ENCODE measurements at places on chromosomes 13 and 19.

- no peak for DNase-seq
Measured at GRCh38 chr19:27705896-27706295, 1507.1 kb downstream of the UQCRFS1 start.

DNA sequence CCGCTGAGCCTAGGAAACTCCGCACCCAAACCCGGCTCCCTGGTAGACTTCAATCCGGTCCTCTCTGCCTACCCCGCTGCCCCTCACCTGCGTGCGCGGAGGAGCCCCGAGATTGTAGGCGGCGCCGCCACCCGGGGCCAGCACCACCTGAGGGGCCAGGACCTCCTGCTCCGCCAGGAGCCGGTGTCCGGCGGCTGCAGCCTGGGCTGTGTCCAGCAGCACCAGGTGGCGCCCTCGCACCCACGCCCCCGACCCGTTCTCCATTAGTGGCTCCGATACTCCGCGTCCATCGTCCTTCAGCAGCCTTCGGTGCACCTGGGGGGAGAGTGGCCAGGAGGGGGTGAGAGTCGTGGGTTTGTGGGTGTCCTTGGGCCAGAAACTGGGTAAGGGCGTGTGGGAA, 18.5 kb downstream of the MAN2B1 start:
- DNase-seq = no peak

DNA sequence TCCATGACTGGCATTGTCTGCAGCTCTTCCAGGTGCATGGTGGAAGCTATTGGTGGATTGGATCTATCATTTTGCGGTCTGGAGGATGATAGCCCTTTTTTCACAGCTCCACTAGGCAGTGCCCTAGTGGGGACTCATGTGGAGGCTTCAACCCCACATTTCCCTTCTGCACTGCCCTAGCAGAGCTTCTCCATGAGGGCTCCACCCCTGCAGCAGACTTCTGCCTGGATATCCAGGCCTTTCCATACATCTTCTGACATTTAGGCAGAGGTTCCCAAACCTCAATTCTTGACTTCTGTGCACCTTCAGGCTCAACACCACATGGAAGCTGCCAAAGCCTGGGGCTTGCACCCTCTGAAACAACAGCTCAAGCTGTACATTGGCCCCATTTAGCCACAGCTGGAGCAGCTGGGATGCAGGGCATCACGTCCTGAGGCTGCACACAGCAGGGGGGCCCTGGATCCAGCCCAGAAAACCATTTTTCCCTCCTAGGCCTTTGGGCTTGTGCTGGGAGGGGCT, 800.2 kb upstream of the MIR17HG start:
- DNase-seq = no peak

DNA sequence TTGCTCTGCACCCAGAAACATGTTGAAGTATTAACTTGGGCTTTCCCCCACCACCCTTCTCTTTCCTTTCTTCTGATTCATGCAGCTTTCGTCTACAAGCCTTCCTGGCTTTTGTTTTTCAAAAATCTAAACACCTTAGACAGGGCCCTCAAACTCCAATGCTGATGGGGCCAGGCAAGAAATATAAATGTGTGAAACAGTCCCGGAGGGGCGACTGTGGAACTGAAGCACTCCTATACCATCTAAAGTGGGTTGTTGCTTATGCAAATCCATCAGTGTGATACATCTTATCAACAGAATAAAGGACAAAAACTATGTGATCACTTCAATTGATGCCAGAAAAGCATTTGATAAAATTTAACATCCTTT, 6.1 kb downstream of the FCGBP start:
- no peak for DNase-seq

DNA sequence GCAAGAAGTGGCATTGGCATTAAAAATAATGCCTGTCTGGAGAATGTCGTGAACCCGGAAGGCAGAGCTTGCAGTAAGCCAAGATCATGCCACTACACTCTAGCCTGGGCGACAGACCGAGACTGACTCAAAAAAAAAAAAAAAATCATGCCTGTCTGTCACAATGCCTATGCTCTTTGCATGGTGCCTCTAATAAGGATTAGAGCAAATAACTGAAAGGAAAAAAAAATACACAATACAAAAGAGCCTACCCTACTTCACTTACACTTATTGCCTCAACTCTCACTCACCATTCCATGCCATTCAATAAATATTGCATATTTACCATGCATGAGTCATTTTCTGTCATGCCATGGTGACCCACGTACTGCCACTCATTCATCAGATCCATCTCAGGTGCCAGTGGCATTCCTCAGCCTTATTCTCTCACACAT, 49.1 kb downstream of the TBC1D4 start:
- DNase-seq = no peak

DNA sequence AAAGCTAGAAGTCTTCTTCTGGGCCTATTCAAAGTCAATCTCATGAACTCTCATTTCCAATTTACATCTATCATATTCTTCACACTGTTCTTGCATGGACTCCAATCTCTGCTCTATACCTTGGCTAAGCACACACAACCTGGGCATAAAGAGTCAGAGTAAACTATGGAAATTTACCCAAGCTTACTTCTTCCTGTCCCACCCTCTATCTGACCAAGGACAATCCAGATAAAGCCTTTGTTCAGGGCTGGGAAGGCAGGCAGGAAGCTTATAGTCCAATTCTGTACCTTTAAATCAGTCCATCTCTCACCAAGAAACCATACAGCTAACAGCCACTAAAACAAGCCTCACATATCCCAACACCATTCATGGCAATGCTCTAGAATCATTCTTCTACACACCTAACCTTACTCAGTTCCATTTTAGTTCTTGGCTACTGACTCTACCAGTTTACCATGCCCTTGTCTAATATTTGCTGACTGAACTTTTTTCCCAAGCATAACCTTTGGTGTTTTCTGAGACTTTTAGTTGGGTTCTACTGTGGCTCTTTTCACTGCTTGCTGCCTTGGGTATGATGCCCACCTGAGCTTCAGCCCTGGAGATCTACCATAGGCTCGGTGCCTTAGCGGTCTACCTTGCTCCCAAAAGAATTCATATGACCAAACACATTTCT, 38.9 kb downstream of the N4BP2L2 start:
- DNase-seq = no peak

- DNase-seq = no peak
Measured at GRCh38 chr19:12727745-12728433, 4.2 kb upstream of the TNPO2 start.

GRCh38 chr19:49437231-49437630, 4.1 kb downstream of the SLC17A7 start:
- no peak for DNase-seq

DNA sequence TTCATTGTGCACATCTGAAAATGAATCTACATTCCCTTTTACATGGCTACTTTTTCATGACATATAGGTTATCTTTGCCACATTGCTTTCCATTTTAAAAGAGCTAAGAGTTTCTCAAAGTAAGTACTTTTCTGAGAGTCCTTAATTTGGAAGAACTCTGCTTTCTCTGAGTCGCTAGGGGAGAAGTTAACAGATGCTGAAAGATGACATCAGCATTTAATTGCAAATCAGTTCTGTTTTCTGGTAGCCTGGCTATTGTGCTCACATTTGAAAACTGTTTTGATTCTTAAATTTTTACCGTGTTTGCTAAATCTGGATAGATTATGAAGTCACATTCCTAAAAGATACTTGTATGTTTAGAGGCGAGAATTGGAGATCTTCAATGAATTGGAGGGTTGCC, 107.7 kb upstream of the C1QTNF9B start:
- DNase-seq = no peak

- DNase-seq = no peak
Measured at GRCh38 chr13:69458013-69458412, 649.6 kb upstream of the ATXN8OS start.

DNA sequence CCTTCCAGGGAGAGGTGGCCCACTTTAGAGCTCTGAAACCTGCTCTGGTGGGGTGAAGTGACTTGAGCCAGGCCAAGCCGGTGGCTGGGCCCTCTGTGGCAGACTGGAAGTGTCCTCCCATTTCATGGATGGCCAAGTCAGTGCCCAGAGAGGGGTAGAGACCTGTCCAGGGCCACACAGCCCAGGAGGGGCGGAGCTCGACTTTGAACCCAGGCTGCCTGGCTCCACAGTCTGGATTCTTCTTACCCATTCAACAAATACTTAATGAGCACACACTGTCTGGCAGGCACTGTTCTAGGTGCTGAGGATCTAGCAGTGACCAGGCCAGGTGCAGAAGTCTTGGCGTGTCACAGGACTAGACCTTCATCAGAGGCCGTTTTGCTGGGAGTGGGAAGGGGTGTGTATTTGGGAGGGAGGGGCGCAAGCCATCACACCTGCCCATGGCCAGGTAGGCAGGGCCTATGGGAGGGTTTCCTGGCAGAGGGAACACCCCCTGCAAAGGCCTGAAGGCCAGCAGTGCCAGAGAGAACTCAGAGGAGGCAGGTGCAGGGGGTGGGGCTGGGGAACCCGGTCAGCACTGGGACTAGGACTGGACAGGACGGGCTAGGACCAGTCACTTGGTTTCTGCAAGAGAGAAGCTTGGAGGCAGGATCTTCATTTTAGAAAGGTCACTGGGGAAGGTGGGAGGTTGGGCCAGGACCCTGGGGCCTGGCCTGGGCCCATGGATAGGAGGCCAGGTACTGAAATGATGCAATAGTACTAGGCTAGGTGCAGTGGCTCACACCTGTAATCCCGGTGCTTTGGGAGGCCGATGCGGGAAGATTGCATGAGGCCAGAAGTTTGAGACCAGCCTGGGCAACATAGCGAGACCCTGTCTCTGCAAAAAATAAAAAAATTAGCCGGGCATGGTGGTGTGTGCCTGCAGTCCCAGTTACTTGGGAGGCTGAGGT, 31.8 kb downstream of the DNM2 start:
- no peak for DNase-seq

DNA sequence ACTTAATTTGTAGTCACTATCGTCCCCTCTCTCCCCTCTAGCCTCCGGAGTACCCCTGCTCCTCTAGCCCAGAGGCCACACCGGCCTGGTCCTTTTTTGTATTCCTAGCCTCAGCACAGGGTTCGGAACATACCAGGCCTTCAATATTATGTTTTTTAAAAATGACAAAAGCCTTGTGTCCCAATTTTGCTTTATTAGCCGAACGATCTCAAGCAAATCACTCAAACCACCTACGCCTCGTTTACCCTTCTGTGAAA, 463 bp upstream of the POMP start:
- DNase-seq = no peak

DNA sequence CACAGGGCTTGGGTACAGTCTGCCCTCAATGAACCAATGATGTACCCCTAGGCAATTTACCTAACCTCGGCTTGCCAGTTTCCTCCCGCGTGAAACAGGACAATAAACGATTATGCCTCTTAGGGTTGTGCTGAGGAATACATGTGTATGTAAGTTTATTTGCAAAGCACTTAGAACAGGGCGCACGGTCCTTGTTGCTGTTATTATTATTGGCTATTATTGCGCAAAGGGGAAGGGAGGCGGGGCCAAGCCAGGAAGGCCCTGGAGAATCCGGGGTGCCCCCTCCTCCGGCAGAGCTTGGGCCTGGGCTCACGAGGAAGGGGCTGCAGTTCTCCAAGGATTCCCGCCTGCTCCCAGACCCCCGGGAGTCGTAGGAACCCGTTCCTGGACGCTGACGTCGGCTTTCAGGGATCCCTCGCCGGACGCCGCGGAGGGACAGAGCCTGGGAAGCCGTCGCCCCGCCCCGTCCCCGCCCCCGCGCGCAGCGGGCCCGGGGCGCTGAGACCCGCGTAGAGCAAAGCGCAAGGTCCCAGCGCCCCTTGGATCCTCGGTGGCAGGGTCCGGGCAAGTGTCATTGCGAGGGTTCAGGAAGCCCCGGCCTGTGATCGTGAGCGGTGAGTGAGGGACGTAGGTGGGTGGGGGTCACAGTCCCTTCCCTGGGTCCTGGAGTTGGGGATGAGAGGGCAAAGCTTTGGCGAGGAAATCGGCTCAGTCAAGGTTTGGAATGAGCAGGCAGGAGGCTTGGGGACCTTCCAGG, at the start of gene TMEM91:
Gene TMEM91, plus strand, starts transcription at position 293 of the 757 bp plus-strand sequence. CDS start 1,777 bp downstream, outside the sequence.
- no peak for DNase-seq

All from HAP-1 (cell line).